Spleen (tissue), 13 donors: ENCODE measurements at places on chromosomes 2 and 18. TPM values are rescaled to one million over a fixed set of nuclear protein-coding genes. Genes with fewer than 3 reads are reported as not detected.

RUFY4 gene
- polyA plus RNA-seq, result 3.7 TPM

CD226 gene
- polyA plus RNA-seq, result 1.4 TPM

PAX3 gene
- polyA plus RNA-seq, result not detected

ODC1 gene
- polyA plus RNA-seq, result 65.3 TPM

MAP2 gene
- 0.48 TPM for polyA plus RNA-seq

ANKRD30B gene
- not detected for polyA plus RNA-seq

FBXO36 gene
- polyA plus RNA-seq, result 0.36 TPM

APLF gene
- 1.6 TPM for polyA plus RNA-seq

TMBIM1 gene
- 33.1 TPM for polyA plus RNA-seq

ALPG gene
- not detected for polyA plus RNA-seq

CRYBA2 gene
- not detected for polyA plus RNA-seq

ACADL gene
- polyA plus RNA-seq, result 0.07 TPM

GNLY gene
- polyA plus RNA-seq, result 13.1 TPM

CNGA3 gene
- polyA plus RNA-seq, result not detected

ZSWIM2 gene
- polyA plus RNA-seq, result not detected

SP140 gene
- polyA plus RNA-seq, result 51.7 TPM

TUBA3E gene
- polyA plus RNA-seq, result not detected

MEP1B gene
- not detected for polyA plus RNA-seq

DOK6 gene
- polyA plus RNA-seq, result 0.16 TPM

EDAR gene
- 0.06 TPM for polyA plus RNA-seq

CFAP221 gene
- 0.14 TPM for polyA plus RNA-seq

ZC3H6 gene
- polyA plus RNA-seq, result 2.8 TPM

ASPRV1 gene
- 1.2 TPM for polyA plus RNA-seq

STK17B gene
- 51.9 TPM for polyA plus RNA-seq

CDH19 gene
- polyA plus RNA-seq, result 0.48 TPM

RNU2-63P gene
- not detected for polyA plus RNA-seq

POTEC gene
- polyA plus RNA-seq, result not detected

ESPNL gene
- 1.3 TPM for polyA plus RNA-seq

SERPINB10 gene
- 0.07 TPM for polyA plus RNA-seq

FNDC4 gene
- polyA plus RNA-seq, result 7.9 TPM

IL1F10 gene
- polyA plus RNA-seq, result not detected

EVA1A gene
- polyA plus RNA-seq, result 11.7 TPM

NEU2 gene
- polyA plus RNA-seq, result not detected

MC2R gene
- polyA plus RNA-seq, result not detected

GAL3ST2 gene
- polyA plus RNA-seq, result not detected

DPP10 gene
- polyA plus RNA-seq, result 0.02 TPM

TCF23 gene
- polyA plus RNA-seq, result 0.93 TPM

ATP8B1 gene
- 1.0 TPM for polyA plus RNA-seq

FZD7 gene
- 0.87 TPM for polyA plus RNA-seq

BCL2 gene
- 18.0 TPM for polyA plus RNA-seq

BABAM2 gene
- 16.1 TPM for polyA plus RNA-seq

PROM2 gene
- polyA plus RNA-seq, result 0.74 TPM

ZNF385B gene
- 0.07 TPM for polyA plus RNA-seq

SPATA3 gene
- not detected for polyA plus RNA-seq

REG3A gene
- not detected for polyA plus RNA-seq

TTC27 gene
- polyA plus RNA-seq, result 9.0 TPM

ZSCAN30 gene
- polyA plus RNA-seq, result 11.0 TPM

ARHGAP15 gene
- 55.8 TPM for polyA plus RNA-seq

TWIST2 gene
- polyA plus RNA-seq, result 2.4 TPM

SPC25 gene
- polyA plus RNA-seq, result 0.54 TPM

ACTG2 gene
- 3.8 TPM for polyA plus RNA-seq

CFC1 gene
- polyA plus RNA-seq, result not detected

GATA6 gene
- polyA plus RNA-seq, result 4.9 TPM

TRABD2A gene
- polyA plus RNA-seq, result 5.0 TPM

RAB6C gene
- 0.29 TPM for polyA plus RNA-seq

PRKAG3 gene
- not detected for polyA plus RNA-seq

TCF7L1 gene
- polyA plus RNA-seq, result 5.2 TPM

PFN4 gene
- polyA plus RNA-seq, result 0.55 TPM
